ENCODE measurements at places on chromosomes 4 and X.

GRCh38 chr4:96003951-96004740 lies 164.3 kb downstream of the PDHA2 start:
- no peak for DNase-seq

DNA sequence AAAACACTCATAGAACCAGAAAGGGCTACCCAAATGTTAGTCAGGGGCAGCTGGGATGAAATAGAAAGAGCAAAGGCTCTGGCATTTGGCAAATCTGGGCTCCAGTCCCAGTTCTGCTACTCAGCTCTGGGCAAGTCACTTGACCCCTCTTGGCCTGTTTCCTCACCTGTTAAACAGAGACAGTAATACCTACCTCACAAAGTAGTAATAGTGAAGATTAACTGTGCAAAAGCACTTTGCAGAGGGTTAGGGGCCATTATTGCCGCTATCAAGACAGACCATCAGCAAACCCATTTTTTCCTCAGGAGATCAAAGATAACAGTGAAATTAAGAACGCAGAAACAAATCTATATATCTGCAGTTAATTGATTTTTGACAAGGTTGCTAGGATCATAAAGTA lies 20.6 kb downstream of the ZBTB33 start:
- no peak for DNase-seq

DNA sequence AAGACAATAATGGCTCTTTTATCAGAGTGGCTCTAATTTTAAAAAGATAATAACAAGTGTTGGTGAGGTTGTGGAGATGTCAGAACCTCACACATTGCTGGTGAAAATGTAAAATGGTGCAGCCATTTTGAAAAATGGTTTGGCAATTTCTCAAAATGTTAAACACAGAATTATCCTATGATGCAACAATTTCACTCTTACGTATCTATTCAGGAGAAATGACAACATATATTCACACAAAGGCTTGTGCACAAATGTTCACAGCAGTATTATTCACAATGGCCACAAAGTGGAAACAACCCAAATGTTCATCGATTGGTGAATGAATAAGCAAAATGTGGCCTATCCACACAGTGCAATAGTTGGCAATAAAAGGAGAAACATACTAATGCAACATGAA lies 24.7 kb downstream of the ENPP6 start:
- no peak for DNase-seq

GRCh38 chr4:155616117-155616516 lies 50.5 kb upstream of the GUCY1A1 start:
- DNase-seq, result no peak

DNA sequence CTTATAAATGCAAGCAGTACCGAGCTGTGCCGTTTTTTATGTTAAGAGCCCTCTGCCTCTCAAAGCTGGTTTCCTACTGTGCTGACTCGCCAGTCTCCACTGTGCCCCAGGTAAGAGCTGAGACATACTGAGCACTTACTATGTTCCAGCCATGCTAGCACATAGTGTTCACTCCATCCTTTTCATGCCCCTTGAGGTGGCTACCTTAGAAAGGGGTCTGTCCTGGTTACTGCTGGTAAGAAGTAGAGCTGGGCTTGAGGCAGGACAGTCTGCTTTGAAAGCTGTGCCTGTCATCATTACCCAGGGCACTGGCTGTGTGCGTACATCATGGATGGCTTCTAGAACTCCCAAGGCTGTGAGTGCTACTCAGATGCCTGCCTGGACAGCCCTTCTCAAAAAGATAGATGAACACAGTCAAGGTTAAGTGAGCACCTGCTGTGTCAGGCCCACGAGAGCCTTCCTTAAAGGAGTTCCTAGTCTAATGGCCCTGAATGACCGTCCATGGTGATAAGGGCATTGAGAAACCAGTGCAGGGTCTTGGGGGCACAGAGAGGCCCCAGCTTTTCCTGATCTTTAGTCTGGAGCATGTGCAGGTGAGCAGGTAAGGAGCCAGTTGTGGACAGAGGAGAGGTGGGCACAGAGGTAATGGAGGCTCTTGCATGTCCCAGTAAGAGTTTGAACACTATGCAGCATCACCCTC lies 1.6 kb downstream of the STK32B start:
- DNase-seq, result no peak

GRCh38 chrX:136170139-136170800 lies 22.9 kb downstream of the FHL1 start:
- DNase-seq, result no peak

DNA sequence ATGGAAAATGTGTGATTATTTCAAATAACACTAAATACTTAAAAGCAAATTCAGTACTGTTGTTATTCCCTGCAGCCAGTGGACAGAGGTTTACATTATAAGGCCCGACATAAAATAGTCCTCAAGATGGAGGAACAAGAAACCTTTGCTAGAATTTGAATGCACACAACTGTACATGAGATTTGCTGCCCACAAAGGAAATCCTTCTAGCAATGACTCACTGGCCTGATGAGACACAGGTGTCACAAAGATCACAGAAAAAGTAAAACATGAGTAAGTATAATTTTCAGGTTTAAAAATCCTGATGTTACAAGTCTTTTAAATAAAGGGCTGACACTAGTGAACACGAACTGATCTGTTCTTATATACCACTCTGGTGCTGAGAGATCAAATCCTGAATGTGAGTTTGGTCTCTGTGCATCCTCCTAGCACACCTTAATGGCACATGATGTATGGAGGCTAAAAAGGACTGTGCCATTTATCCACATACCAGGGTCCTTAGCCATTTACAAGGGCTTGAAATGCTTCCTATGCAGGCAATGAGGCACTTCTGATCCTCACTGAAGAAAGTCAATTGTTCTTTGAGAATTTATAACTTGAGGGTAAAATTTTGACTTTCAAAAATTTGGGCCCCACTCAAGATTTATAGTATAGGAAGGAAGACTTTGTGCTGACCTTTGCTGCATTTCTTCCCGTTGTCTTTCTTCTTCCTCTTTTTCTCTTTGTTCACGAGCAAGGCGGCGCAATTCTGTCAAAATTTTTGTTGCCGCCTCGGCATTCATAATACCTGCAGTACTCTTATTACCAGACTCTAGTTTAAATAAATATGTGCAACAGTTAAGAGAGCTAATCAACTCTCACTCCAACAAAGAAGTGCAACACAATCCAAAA lies 23.0 kb downstream of the MAP7D3 start:
- DNase-seq, result no peak

- no peak for DNase-seq
Observed at GRCh38 chrX:97065973-97066372, 182.3 kb downstream of the RPA4 start.

- DNase-seq, result no peak
Observed at GRCh38 chr4:141356321-141356962, 135.7 kb downstream of the ZNF330 start.

DNA sequence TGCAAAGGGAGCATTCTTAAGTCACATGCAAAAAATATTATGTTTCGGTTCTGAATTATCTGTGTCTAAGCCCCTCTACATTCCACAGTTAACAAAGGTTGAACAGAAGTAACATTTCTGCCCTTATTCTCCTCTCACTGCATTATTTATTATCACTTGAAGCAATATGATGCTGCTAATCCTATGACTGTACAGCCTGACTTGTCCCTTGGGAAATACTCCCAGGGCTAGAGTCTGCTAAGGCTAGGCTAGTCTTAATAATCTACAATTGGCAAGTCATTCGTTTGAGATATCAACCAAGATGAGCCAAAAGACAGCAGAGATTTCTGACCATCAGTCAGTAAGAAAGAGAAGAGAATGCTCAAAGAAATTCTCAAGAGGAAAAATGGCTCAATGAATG lies 226.9 kb upstream of the HCCS start:
- no peak for DNase-seq

- no peak for DNase-seq
Observed at GRCh38 chr4:47519239-47519883, 34.3 kb downstream of the ATP10D start.

DNA sequence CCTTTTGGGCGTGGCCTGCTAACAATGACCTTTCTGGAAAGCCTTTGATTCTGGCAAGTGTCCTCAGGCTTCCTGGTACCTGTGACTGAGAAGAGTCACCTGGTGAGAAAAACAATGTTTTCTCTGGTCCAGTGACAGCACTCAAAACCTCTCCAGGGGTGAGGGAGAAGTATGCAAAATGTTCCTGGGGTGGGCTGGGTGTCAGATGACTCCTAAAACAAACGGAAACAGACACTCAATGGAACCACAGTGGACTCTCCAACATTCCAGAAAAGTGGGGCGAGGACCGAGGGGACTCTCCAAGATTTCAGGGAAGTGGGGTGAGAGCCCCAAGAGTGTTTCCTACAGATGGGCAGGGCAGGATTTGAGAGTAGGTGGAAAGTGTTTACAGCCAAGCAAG lies 69.5 kb downstream of the ANAPC4 start:
- DNase-seq, result no peak

DNA sequence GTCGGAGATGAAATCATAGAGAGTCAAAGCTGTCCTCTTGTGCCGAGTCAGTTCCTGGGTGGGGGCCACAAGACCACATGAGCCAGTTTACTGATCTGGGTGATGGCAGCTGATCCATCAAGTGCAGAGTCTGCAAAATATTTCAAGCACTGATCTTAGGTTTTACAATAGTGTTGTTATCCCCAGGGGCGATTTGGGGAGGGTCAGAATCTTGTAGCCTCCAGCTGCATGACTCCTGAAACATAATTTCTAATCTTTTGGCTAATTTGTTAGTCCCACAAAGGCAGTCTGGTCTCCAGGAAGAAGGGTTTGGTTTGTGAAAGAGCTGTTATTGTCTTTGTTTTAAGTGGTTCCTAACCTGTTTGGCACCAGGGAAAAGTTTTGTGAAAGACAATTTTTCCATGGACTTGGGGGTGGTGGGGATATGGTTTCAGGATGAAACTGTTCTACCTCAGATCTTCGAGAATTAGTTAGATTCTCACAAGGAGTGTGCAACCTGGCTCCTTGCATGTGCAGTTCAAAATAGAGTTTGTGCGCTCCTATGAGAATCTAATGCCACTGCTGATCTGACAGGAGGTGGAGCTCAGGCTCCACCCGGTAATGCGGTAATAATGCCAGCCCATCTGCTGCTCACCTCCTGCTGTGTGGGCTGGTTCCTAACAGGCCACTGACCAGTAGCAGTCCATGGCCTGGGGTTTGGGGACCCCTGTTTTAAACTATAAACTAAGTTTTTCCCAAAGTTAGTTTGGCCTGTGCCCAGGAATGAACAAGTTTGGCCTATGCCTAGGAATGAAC lies 29.2 kb downstream of the METAP1 start:
- DNase-seq, result no peak

GRCh38 chr4:76741663-76742020 lies 156.3 kb downstream of the SOWAHB start:
- DNase-seq, result no peak

DNA sequence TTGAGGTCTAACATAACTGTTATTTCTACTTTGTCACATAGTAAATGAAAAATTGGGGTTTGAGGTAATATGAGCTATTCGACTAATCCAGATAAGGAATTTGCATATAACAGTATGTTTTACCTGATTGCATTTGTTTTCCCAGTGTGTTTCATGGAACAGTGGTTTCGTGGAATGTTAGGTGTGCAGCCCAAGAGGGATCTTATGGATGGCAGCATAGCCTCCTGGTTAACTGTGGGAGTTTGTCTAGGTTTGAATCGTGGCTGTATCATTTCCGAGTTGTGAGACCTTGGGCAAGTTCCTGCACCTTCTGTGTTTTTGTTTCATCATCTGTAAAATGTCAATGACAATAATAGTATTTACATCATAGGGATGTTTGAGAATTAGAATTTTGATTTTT lies 7.9 kb downstream of the BMPR1B start:
- no peak for DNase-seq

DNA sequence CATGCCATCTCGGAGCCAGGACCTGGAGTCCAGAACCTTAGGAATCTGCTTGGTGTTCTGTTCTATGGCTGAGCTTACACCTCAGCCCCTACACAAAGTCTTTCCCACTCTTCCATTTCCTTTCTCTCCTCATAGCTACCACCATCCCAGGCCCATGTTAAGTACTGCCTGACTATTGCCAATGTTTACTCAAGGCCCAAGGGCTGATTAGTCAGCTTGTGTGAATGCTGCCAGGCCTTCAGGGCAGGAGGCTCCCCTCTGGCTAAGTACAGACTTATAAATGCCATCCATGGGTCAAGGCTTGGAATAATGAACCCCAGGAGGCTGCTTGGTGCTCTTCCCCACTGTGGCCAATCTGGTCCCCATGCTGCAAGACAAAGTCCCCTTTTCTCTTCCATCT lies 411.6 kb upstream of the MAGEB18 start:
- no peak for DNase-seq

GRCh38 chr4:14812101-14812500 lies 190.2 kb upstream of the CPEB2 start:
- no peak for DNase-seq

DNA sequence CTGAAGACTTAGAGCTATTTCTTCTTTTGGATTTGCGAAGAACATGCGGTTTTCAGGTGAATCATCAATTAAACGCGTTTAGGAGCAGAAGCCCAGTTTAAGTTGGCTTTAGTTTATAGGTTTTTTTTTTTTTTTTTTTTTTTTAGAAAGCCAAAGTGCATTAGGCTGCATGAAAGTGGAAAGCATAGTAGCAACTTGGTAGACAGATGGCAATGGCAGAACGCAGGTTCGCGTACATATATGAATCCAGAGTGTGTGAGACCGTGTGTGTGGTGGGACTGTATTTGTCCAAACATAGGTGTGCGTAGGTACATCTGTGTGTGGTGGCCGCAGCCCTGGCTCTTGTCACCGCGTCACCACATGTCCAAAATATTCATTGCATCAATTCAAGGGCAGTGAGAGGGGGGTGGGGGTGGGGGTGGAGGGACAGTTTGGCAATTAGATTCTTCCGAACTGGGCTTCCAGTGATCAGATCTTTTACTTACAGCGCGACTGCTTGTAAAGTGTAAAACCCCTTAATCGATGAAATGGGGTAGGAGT lies 901 bp downstream of the JADE1 start:
- DNase-seq, result no peak

DNA sequence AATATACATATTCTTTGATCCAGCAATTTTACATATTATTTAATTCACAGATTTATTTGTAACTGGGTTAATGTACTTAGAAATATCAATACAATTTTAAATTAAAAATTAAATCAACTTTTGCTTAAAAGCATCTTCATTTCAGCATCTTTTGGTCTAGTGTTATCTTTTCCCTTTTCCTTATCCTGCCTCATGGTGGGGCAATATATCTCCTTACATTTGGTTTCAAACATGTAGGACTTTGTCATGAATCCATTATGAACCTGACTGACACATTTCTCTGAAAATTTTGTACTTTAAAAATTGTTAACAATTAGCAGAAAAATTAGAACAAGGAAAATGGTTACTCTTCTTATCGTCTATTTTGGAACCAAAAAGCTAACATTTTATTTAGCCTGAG lies 42.8 kb upstream of the ANK2 start:
- DNase-seq, result no peak

DNA sequence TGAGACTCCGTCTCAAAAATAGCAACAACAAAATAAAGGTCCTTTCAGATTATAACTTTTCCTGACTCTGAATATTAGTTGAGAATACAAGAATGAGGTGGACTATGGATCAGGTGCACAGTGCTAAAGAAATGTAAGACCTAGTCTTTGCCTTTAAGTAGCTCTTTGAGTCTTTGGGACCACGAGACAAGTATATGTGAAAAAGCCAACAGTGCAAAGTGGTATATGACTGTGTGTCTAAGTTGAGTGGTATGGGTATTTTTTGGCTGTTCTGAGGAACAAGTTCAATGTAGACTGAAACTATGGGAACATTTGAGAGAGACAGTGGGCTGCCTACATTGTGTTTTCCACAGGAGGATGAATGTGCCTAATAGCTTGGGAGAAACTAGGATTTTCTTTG lies 2.8 kb downstream of the GAB1 start:
- DNase-seq, result no peak
